ENCODE measurements at places on chromosomes 5 and 9. TPM values are rescaled to one million over a fixed set of nuclear protein-coding genes. Genes with fewer than 3 reads are reported as not detected.

- DNase-seq = no peak
These were observed 61.4 kb upstream of the EPB41L4A start for GRCh38 chr5:112480501-112480900.

DNA sequence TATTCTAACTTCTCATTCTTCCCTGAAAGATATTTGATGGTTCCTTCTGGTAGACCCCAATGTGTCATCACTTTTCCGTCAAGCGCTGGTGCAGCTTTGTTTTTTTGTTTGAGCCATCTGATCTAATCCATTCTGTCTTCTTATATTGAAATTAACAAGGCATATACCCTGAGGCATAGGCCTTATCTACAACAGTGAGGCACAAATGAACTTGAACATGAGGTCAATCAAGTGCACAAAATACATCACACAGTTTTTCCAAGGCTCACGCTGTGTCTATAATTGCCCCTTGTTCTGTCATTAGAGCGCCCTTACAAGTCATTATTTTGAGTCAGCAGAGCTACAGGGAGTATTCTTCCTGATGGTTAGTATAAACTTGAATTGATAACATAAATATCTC lies 406.6 kb downstream of the MAT2B start:
- DNase-seq = no peak

- DNase-seq = no peak
These were observed 179.2 kb downstream of the DAB2IP start for GRCh38 chr9:121830441-121831140.

DNA sequence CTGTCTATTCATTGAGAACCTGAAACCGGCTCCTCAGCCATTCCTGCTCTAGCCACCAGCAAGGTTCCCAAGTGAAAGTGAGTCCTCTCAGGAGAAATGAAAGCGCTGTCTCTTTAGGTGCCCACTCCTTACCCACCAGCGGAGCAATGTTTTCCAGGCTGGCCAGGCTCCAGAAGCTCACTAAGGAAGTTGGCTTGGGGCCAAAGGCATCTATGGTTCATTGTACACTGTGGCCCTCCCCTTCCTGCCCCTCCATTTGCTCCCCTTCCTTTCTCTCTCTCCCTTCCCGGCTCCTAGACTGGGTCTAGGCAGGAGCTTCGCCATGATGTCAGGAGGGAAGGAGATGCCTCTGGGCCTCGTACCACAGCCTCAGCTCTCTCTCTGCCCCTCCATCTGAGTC lies 1.1 kb upstream of the GABRP start:
- DNase-seq = no peak

GRCh38 chr5:170885809-170886208 lies 24.0 kb downstream of the RANBP17 start:
- DNase-seq = no peak

DNA sequence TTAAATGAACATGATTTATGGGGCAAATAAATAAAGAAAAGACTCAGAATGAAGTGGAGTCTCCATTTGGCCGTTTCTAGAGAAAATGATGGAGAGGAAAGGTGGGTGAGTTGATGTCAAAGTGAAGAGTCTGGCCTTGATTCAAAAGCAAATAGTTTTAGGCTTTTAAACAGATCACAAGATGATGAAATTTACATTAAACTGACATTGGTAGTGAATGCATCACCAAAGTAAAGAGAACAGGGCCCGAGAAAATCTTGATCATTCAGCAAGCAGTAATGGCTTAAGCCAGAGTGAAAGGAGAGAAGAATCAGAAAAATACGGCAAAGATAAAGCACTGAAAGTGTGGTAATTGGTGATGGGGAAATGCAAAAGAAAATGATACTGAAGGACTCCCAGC lies 460.0 kb upstream of the SGCD start:
- DNase-seq = no peak

DNA sequence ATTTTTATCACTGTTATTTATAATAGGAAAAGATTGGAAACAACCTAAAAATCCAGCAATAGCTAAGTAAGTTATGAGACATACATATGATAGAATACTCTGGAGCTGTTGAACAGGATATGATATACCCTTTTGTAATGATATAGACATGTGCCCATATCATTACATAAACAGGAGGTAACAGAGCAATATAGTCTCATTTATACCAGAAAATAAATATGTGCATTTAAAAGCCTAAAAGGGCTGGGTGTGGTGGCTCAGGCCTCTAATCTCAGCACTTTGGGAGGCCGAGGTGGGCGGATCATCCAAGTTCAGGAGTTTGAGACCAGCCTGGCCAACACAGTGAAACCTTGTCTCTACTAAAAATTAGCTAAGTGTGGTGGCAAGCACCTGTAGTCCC lies 2.3 kb upstream of the FABP6 start:
- DNase-seq = no peak

RUSC2 gene
- total RNA-seq = 11.2 TPM

TUBB4B gene
- total RNA-seq = 97.1 TPM

FCN2 gene
- 0.39 TPM for total RNA-seq

ABO gene
- 0.39 TPM for total RNA-seq

PCDHB9 gene
- 0.89 TPM for total RNA-seq

PCDHGA4 gene
- total RNA-seq = 2.9 TPM

Data from skin of body (tissue), 3 donors.